ENCODE measurements at places on chromosomes 4 and X. TPM values are rescaled to one million over a fixed set of nuclear protein-coding genes. Genes with fewer than 3 reads are reported as not detected.

- DNase-seq = peak; percentile 12
These were observed 359.5 kb upstream of the FGF16 start for GRCh38 chrX:77087529-77088169.

DNA sequence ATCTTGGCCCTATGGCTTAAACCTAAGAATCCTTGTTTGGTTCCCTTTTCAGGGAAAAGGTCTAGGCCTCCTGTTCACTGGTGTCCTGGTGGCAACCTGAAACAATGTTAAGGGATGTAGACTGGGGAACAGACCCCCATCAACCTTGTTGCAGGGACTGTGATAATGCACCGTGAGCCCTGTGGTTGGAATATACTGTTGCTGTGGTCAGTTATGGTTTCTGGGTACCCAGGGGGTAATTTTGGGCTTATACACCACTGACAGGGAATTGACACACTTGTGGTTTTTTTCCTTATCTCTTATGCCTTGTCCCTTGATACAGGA, 64.0 kb upstream of the WDR1 start:
- DNase-seq = no peak

- DNase-seq = peak; percentile 39
These were observed 28.6 kb upstream of the UTP14A start for GRCh38 chrX:129877401-129877800.

- no peak for DNase-seq
These were observed 140.0 kb downstream of the NPFFR2 start for GRCh38 chr4:72171761-72172160.

- no peak for DNase-seq
These were observed 116.1 kb downstream of the FAM53A start for GRCh38 chr4:1567808-1568581.

GRCh38 chr4:33193109-33193508, 2472.9 kb downstream of the PCDH7 start:
- no peak for DNase-seq

DNA sequence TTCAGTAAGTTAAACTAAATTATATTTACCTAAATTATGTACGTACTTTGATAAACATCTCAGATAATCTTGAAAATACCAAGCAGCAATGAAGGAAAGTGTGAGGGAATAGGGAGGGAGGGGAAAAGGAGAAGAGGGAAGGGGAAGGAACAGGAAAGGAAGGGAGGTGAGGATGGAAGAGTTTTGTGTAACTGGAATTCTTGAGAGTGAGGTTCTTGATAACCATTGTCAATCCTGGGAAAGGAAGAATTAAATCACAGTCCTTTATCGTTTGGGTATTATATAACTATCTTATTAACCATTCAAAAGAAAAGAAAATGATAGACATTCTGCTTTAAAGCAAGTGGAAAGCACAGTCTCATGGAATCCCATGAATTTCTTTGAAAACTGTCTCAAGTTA, 795.0 kb downstream of the CCSER1 start:
- DNase-seq = no peak

DNA sequence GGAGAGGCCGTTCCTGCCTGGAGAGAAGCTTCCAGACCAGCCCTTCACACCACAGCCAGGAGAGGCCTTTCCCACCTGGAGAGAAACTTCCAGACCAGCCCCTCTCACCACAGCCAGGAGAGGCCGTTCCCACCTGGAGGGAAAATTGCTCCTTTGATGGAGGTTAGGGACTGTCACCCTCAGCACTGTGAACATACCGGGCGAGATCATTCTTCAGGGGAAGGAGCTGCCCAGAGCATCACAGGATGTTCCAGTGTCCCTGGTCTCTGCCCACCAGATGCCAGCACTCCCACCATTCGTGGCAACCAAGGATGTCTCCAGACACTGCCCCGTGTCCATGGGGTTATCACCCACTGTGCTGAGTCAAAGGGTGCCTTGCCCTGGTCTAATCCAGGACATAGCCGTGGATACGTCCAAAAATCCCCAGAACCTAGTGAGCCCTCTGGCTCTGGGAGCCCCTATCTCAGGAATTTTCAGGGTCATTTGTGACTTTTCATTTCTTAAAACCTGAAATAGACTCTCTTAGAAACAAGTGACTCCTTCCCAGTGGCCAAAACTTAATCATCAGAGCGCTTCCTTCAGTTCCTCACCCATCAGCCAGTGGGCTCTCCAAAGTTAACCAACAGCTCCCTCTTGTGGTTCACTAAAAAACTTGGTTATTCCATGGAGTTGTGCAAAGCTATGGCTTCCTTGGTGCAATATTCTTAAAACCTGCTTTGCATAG, 80.2 kb downstream of the CRMP1 start:
- peak; percentile 41 for DNase-seq

DNA sequence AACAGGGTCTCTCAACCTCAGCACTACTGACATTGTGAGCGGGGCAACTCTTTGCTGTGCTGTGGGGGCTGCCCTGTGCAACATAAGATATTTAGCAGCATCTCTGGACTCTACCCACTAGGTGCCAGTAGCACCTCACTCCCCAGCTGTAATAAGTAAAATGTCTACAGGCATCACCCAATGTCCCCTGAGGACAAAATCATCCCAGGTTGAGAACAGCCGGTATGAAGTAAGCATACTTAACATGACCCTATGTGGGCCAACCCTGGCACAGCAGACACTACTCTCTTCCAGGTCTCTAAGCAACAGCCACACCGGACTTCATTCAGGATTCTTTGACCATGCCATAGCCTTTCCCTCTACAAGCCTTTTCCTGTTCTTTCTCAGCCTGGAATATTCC, 10.5 kb upstream of the MGST2 start:
- peak; percentile 39 for DNase-seq

DNA sequence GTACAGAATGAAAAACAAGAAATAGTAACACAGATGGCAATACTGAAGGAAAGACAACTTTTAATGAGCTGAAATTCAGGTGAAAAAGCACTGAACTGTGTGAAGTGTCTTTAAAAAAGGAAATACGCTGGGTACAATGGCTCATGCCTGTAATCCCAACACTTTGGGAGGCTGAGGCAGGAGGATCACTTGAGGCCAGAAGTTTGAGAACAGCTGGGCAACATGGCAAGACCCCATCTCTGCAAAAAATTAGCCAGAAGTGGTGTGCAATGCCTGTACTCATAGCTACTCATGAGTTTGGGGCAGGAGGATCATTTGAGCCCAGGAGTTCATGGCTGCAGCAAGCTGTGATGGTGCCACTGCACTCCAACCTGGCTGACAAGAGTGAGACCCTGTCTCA, 59.8 kb upstream of the COX18 start:
- DNase-seq = no peak

DNA sequence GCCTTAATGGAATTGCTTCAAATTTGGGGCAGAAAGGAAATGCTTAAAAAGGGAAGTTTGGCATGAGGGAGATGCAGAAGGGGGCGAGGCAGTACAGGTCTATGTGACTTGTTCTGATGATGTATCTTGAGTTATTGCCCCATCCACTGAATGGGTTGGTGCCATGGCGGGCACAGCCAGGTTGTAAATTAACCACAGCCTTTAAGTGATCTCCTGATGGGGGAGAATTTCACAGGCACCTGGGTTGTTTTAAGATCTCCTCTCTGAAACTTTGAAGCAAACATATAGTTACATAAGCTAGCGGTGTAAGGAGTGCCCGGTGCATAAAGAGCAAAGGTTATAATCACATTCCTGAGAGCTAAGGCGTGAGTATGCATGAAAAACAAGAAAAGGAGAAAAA, 37.0 kb downstream of the NPY5R start:
- no peak for DNase-seq

- DNase-seq = no peak
These were observed 6.0 kb upstream of the NEXMIF start for GRCh38 chrX:74931214-74931613.

RS1 gene
- not detected for total RNA-seq

DNA sequence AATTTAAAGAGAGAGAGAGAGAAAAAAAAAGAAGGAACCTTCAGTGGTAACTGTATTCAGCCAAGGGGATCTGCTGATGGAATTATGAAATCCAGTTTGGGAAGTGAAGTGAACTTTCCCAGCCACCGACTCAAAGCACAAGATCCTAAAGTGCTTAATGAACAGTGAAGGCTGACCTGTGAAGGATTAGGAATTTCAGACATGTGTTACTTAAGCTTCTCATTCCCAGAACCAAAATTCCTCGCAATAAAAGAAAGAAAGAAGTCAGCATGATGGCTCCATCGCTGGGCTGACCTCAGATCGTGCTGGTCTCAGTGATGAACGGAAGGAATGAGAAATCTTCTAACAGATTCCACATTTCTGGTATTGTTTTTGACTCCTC, 135.2 kb downstream of the ARSF start:
- DNase-seq = peak; percentile 86

CFAP99 gene
- not detected for total RNA-seq

PCDH18 gene
- 4.9 TPM for total RNA-seq

- DNase-seq = no peak
These were observed 653 bp downstream of the SYN1 start for GRCh38 chrX:47618923-47619485.

DNA sequence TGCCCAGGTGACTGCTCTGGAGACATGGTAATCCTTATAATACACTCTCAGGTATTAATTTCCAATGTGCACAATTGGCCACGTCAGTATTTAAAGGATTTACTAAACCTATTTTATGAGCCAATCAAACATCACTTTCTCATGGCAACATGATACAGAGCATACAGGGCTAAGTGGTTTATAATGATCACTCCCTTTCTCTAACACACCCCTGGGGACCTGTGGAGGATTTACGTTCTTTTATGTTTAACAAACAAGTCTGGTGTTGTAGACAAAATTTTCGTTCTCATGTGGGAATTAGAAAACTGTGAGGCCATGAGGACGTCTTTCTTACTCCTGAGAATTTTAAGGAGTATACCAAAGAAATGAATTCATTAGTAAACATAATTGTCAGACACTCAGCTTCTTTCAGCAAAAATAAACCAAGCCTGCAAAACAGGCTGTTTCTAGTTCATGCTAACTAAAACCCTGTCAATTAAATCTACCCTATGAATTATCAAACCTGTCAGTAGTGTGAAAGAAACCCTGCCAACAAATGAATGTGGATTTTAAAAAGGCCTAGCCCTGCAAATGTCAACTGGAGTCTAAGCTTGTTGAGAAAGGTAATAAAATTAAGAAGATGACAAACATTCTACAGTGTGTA, 155.8 kb downstream of the PDGFC start:
- no peak for DNase-seq

GRCh38 chrX:78024349-78025059, 55.1 kb upstream of the PGAM4 start:
- DNase-seq = no peak

DNA sequence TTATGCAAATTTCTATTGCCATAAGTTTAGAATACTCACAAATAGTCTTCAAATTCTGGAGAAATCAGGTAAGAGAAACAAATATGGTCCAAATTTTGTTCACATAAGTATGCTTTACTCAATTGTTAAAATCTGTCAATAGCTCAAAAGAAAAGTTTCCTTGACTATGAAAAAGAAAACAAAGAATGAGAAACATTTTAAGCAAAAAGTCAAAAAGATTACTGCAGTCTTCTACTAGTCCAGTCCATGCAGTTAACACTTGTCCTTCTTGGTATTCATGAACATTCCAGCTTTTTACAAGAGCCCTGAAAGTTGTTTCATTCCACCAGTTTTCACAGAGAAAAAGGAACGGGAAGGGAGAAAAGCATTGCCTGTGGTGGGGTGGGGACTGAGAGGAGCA, 54.7 kb upstream of the ZXDA start:
- DNase-seq = no peak

DNA sequence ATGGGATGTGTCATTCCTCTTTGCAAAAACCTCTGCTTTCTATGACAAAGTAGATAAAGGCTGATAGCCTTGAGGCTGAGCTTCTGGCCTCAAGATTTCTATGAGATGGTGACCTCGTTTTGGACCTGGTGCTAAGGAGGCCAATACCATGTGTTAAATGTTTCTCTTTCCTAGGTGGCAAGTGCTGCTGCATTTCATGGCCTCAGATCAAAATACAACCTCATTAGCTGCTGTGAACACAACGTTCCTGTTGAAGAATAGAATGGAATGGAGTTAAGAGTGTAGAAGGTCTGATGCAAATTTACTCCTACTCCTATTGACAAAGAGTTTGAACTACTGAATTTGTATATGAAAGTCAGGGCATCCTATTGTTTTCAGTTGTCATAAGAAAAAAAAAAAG, 112.0 kb downstream of the C4orf51 start:
- no peak for DNase-seq

GRCh38 chr4:177975315-177975987, 533.2 kb upstream of the AGA start:
- no peak for DNase-seq

- DNase-seq = no peak
These were observed 44.5 kb downstream of the DTHD1 start for GRCh38 chr4:36325926-36326325.

GRCh38 chr4:147594107-147594506, 23.1 kb upstream of the TMEM184C start:
- DNase-seq = no peak

DNA sequence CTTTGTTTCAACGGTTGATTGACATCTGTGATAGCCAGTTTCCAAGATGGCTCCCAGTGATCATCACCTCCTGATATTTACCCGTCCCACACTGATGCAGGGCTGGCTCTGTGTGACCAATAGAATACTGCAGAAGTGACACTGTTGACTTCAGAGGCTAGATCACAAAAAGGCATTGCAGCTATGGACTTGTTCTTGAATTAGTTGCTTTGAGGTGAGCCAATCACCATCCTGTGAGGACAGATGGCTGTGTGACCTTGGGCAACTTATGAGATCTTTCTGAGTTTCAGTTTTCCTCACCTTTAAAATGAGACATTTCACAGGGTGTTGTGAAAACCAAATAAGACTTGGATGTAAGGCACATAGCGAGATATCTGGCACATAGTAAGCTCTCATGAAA, 1.8 kb upstream of the GPR82 start:
- DNase-seq = no peak

GRCh38 chr4:4384837-4385236, 2.1 kb upstream of the NSG1 start:
- no peak for DNase-seq

DNA sequence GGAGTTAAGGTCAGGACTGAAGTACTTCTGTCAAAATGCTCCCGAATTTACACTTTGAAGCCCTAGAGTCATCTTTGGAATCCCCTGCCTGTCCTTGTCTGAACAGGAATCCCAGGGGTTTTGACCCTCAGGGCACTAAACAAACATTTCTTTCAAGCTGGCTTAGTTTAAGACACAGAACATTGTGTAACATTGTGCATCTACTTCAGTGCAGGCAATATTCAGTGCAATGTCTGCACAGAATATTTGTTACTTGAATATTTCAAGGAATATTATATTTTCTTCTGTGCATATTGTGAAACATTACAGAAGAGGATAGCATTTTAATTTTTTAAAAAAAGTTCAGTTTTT, 763.4 kb downstream of the PCDH18 start:
- DNase-seq = no peak

GRCh38 chrX:38407126-38407525, 54.7 kb downstream of the OTC start:
- DNase-seq = no peak

CYBB gene
- not detected for total RNA-seq

GRCh38 chr4:41122775-41123174, 91.6 kb downstream of the APBB2 start:
- DNase-seq = no peak

GRCh38 chr4:122091836-122092405, 60.2 kb upstream of the BLTP1 start:
- no peak for DNase-seq

Data from astrocyte (in vitro differentiated cells and primary cell).